ENCODE measurements at places on chromosomes 5 and 9. TPM values are rescaled to one million over a fixed set of nuclear protein-coding genes. Genes with fewer than 3 reads are reported as not detected.

The CTNND2 gene
- total RNA-seq = 17.2 TPM

- no peak for DNase-seq
- no peak overlapping the region for H3K4me3 ChIP-seq
- no peaks in the 10 kb centered on the region for H3K4me1 ChIP-seq
- H3K27me3 ChIP-seq = no peaks in the 10 kb centered on the region
Observed at GRCh38 chr5:167726642-167727041, 564.8 kb upstream of the WWC1 start.

DNA sequence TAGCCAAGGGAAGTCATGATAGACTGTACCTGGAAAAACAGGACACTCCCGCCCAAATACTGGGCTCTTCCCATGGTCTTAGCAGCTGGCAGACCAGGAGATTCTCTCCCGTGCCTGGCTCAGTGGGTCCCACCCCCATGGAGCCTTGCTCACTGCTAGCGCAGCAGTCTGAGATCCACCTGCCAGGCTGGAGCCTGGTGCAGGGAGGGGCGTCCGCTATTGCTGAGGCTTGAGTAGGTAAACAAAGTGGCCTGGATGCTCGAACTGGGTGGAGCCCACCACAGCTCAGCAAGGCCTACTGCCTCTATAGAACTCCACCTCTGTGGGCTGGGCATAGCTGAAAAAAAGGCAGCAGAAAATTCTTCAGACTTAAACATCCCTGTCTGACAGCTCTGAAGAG lies 10.1 kb upstream of the THG1L start:
- DNase-seq = no peak
- H3K36me3 ChIP-seq = no peaks in the 10 kb centered on the region
- no peak overlapping the region for H3K4me3 ChIP-seq
- H3K27me3 ChIP-seq = no peaks in the 10 kb centered on the region
- H3K4me1 ChIP-seq = no peaks in the 10 kb centered on the region

DNA sequence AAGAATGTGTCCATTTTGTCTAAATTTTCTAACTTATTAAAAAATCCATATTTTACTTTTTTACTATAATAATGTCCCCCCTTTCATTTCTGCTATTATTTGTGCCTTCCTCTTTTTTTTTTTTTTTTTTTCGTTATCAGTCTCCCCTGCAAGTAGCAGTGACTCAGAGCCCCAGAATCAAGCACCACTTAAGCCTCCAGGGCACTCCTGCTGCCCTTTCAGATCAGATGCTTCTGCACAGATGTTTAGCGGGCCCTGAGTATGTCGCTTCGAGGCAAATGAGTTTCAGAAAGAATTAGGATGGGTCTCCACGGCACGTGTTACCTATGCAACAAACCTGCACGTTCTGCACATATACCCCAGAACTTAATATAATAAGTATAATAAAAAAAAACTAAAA lies 11.7 kb downstream of the MED7 start:
- H3K4me1 ChIP-seq = no peaks in the 10 kb centered on the region
- H3K27ac ChIP-seq = no peak overlapping the region
- DNase-seq = no peak

DNA sequence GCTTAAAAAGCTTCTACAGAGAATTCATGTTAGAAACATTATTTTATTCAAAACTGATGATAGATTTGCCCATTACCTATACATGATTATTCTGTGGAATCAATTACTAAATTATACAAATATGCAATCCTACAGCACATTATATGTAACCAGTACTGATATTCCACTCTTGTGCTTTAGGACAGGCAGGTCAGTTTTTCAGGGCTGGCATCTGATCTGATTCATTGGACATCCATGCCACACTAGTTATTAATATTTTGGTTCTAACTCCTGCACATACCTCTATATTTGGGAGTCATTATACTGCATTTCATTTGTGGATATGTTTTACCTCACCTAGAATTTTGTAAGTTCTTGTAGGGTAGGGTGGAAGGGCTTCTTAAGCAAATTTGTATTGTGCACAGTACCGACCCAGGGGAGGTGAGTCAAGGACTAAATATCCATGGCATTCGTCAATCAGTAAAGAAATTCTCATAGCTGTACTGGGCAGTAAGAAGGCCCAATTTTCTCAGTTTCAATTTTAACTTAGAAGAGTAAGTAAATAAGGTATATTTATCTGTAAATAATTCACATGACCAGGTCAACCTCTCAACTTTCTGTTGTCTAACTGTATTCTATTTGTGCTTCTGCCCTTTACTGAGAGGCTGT lies 33.5 kb downstream of the ELOVL7 start:
- H3K4me1 ChIP-seq = no peaks in the 10 kb centered on the region
- no peak for DNase-seq
- H3K4me3 ChIP-seq = no peak overlapping the region
- H3K27me3 ChIP-seq = no peaks in the 10 kb centered on the region

DNA sequence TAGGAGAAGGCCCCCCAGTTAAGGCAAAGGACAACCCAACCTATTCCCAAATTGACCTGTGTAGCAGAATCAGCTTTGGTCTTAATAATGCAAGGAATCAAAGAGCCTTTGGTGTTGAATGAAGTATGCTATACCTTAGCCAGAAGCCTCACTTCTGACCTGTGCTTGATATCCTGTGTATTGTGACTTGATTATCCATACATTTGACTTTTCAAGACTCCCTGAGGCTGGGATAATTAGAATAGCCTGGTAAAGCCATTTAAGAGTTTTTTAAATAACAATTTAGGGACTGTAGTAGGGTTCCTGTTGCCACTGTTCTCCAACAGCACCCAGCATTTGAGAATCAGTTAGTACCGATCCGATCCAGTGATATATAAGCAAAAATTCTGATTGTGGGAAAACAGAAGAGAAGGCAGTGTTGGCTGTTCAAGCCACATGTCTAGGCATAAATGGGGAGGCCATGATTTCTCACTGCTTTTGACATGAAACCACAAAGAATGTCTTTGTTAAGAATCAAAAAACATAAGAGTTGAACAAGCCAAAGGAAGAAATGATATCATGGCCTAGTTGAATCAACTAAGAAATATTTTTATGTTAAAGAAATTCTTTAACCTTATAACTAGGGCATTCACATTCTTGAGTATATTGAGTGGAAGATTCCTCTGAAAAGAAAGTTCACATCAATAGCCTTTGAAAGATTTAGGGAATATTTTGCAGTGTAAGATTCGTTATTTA lies 98.9 kb downstream of the F2RL2 start:
- no peak overlapping the region for H3K4me3 ChIP-seq
- no peaks in the 10 kb centered on the region for H3K27me3 ChIP-seq
- H3K27ac ChIP-seq = no peak overlapping the region
- H3K4me1 ChIP-seq = no peaks in the 10 kb centered on the region
- no peaks in the 10 kb centered on the region for H3K36me3 ChIP-seq

DNA sequence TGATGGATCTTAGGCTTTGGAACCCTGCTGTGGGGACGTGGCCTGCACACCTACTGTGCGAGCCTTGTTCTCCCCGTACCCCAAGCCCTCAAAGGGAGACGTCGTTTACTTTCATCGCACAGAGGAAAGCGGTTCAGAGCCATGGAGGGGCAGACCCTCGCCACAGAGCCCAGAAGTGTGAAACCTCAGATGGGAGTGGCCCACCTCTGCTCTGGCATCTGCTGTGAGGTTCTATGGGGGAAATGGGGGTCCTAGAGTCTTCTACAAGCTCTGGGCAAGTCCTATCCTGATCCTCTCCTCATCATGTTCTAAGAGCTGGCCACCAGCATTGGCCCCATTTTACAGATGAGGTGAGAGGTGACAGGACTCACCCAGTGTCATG lies 3.7 kb upstream of the RNF44 start:
- H3K4me3 ChIP-seq = no peak overlapping the region
- H3K27me3 ChIP-seq = no peaks in the 10 kb centered on the region
- peak overlapping the region; percentile 54 for H3K27ac ChIP-seq
- no peaks in the 10 kb centered on the region for H3K36me3 ChIP-seq

The NEUROG1 gene
- total RNA-seq = not detected

The SLC26A2 gene
- 13.5 TPM for total RNA-seq

DNA sequence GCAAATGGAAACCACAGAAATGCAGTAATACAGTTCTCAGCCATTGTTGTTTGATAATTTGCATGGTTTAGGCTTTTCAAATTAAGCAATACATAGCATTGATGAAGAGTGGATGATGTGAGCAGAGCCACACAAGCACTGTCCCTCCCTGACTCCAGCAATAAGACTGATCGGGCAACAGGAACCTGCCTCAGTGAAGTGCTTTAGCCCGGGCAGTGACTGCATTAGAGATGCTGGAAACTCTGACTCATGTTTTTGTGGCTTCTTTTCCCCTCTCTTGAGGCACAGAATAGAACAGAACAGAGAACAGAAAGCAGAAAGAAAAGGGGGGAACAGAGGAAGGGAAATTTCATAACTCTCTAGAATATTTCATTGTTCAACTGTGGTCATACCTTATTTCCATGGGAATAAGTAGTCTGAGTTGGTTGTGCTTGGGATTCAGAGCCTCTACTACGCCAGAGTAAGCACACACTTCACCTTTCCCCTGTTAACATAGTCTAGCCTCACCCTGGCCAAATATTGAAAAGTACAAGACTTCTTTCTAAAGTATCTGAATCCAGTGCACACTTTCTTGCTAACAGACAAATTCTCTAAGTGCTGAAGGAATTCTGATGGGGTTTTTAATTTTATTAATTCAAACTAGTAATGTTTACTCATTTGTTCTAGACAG lies 164.8 kb upstream of the VCAN start:
- no peak overlapping the region for H3K4me3 ChIP-seq
- no peak overlapping the region for H3K27ac ChIP-seq
- H3K4me1 ChIP-seq = no peaks in the 10 kb centered on the region
- no peaks in the 10 kb centered on the region for H3K27me3 ChIP-seq

GRCh38 chr5:90161414-90161813 lies 248.1 kb downstream of the CETN3 start:
- H3K4me3 ChIP-seq = no peak overlapping the region
- peak; percentile 70 for DNase-seq
- peaks cover 9% of the 10 kb centered on the region for H3K4me1 ChIP-seq
- H3K27ac ChIP-seq = no peak overlapping the region
- no peaks in the 10 kb centered on the region for H3K27me3 ChIP-seq

DNA sequence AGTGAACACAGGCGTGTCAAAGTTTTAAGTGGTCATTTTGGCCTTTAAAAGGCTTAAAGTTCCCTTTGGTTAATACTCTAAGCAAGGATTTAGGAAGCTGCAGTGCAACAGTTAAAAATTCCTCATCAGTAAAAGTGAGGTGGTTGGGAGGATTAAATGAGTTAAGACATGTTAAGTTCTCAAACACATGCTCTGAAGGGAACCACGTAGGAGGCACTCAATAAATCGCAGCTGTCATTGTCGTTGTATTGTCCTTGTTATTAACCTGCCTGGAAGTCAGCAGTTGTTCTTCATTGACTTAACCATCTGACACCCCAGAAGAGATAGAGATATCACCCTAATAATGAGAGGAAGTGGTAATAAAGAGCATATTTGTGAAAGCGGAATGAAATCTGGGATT lies 247.5 kb downstream of the MARCHF11 start:
- H3K27ac ChIP-seq = no peak overlapping the region
- DNase-seq = no peak
- no peaks in the 10 kb centered on the region for H3K27me3 ChIP-seq
- no peak overlapping the region for H3K4me3 ChIP-seq

GRCh38 chr9:21239911-21240310 lies at the start of gene IFNA14:
IFNA14 (minus strand) TSS chr9:21240005; CDS start chr9:21239935, 70 bp downstream.
- no peaks in the 10 kb centered on the region for H3K4me1 ChIP-seq
- H3K27me3 ChIP-seq = no peaks in the 10 kb centered on the region
- no peak within 1 kb of the TSS for H3K27ac ChIP-seq
- H3K36me3 ChIP-seq = no peaks in the 10 kb centered on the region
- no peak for DNase-seq

- H3K27ac ChIP-seq = no peak overlapping the region
- H3K27me3 ChIP-seq = no peaks in the 10 kb centered on the region
- DNase-seq = no peak
- no peaks in the 10 kb centered on the region for H3K4me1 ChIP-seq
- no peak overlapping the region for H3K4me3 ChIP-seq
Observed at GRCh38 chr9:80775530-80775929, 913.8 kb downstream of the TLE1 start.

The PCDHB12 gene
- total RNA-seq = 6.5 TPM

DNA sequence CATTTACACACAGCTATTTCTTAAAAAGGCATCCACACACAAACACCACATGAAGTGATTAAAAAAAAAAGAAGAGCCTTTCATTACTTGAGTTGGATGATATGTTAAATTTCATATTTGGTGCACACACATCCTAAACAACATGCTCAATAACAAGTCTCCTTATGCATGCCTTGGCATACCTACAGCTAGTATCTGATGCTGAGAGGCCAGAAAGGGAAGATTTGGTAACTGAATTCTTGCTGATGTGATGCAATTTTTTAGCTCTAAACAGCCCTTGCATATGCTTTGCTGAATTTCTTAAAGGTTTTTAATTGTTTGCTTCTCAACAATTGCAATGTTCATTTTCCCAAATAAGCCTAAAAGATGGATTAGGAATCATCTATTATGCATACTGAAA lies 338.8 kb downstream of the ARL15 start:
- H3K27ac ChIP-seq = no peak overlapping the region
- H3K4me1 ChIP-seq = no peaks in the 10 kb centered on the region
- H3K36me3 ChIP-seq = no peaks in the 10 kb centered on the region
- H3K4me3 ChIP-seq = no peak overlapping the region

- DNase-seq = peak; percentile 20
- H3K27me3 ChIP-seq = no peaks in the 10 kb centered on the region
- no peaks in the 10 kb centered on the region for H3K36me3 ChIP-seq
- peak within 1 kb of the TSS; percentile 91 for H3K27ac ChIP-seq
Observed at GRCh38 chr9:93576258-93577077, at the start of gene PHF2. PHF2 (plus strand) TSS chr9:93576584; CDS start chr9:93576774, 190 bp downstream.

Data from testis (tissue), 5 donors.